Sciatic nerve (tissue), 2 donors: ENCODE measurements at places on chromosomes 16 and 17. TPM values are rescaled to one million over a fixed set of nuclear protein-coding genes. Genes with fewer than 3 reads are reported as not detected.

GRCh38 chr17:27818401-27819105, 18.2 kb upstream of the NOS2 start:
- peak; percentile 76 for DNase-seq

HSD17B2 gene
- not detected for total RNA-seq

- no peak for DNase-seq
Measured at GRCh38 chr17:35089586-35090296, 26.2 kb upstream of the RFFL start.

- DNase-seq: no peak
Measured at GRCh38 chr17:46727572-46728348, 90.7 kb downstream of the WNT3 start.

DNA sequence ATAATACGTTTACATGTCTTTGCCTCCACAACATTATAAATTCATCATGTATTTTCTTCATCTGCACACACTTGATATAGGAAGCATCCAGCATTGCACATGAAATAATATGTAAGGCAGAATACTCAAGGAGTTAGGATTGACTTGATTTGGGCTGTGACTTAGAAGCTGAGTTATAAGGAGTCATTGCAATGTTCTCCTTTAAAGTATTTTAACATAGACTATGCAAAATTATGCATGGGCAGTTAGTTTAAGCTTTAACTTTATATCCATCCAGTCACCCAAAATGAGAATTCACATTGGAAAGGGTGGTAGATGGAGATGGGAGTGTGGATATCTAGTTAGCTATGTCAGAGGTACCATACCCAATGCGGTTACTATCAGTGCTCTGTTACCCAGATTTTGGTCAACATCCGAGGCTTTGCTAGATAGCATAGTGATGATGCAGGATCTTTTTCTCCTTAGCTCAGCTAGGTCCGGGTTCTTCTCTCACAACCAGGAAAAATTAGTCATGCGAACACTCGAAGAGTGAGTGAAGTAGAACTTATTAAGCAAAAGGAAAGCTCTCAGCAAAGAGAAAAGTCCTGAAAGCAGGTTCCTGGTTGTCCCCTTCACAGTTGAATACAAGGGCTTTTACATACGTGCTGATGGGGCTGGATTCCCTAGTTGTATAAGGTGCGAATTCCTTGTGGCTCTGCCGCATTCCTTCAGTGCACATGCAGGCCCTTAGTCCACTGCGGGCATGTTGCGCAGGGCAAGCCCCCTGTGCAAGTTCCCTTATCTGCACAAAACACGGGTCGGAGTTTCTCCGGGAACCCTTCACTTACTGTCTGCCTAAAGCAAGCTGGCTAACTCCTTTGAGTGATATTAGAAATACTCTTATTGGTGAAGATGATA, 73.1 kb upstream of the FAM20A start:
- no peak for DNase-seq

DNA sequence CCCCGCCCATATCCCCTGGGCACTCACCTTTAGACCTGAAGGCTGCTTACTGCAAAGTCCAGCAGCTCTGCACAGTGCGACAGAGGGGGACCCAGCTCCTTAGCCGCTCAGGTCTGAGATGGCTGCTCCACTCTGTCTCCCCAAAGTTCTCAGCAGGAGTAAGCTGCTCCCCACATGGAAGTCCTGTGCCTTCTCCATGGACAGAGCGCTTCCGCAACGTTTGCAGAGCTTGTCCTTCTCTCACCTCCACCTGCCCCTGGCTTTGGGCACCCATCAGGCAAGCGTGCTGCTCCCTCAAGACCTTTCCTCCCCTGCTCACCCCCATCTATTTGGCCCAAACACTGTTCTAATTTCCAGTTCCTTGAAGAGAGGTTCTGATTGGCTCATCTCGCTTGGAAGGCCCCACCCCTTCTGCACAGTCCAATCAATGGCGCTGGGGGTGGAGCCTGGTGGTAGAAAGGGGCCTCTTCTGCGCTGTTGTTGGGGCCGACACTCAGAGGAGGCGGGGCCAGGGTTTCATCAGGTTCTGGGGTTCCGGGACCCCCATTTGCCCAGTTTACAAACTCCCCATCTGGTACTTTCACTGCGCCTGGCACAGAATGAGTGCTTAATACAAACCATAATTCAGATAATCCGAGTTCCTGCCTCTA, 137.2 kb downstream of the CYLD start:
- DNase-seq: no peak

GRCh38 chr17:15501793-15502192, 34.4 kb upstream of the CDRT4 start:
- DNase-seq: no peak

CHST4 gene
- not detected for total RNA-seq

GRCh38 chr16:77137045-77137444, 53.9 kb upstream of the MON1B start:
- no peak for DNase-seq

DNA sequence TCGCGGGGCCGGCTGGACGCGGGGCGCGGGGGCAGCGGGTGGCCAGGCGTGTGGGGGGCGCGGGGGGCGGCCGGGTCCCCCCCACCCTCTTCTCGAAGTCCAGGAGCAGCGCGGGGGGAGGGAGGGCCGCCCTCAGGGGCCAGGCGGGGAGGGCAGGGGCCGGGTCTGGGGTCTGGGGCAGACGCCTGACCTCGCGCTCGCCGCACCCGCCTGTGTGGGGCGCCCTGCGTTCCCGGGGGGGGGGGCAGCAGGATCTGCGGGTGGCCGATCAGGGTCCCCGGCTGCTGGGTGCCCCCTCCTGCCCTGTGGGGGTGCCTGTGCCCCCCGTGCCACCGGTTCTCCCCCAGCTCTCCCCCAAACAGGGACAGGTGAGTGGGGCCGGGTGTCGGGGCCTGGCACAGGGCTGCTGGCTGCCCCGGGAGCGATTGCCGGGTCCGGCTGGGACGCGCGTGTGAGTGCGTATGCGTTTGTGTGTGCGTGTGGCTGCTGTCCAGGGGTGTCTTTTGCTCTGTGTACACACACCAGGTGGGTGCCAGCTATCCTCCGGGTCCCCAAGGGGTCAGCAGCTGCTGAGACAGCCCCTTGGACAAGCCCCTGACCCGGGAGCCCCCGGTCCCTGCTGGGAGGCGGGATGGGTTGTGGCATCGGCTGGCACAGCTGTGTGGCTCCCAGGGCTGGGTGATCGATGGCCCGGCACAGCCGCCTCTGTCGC, 663 bp downstream of the PRR35 start:
- DNase-seq: no peak

GRCh38 chr17:53353919-53354351, 468.8 kb upstream of the KIF2B start:
- DNase-seq: no peak

GRCh38 chr17:59328601-59329000, 2.9 kb upstream of the YPEL2 start:
- DNase-seq: no peak

DNA sequence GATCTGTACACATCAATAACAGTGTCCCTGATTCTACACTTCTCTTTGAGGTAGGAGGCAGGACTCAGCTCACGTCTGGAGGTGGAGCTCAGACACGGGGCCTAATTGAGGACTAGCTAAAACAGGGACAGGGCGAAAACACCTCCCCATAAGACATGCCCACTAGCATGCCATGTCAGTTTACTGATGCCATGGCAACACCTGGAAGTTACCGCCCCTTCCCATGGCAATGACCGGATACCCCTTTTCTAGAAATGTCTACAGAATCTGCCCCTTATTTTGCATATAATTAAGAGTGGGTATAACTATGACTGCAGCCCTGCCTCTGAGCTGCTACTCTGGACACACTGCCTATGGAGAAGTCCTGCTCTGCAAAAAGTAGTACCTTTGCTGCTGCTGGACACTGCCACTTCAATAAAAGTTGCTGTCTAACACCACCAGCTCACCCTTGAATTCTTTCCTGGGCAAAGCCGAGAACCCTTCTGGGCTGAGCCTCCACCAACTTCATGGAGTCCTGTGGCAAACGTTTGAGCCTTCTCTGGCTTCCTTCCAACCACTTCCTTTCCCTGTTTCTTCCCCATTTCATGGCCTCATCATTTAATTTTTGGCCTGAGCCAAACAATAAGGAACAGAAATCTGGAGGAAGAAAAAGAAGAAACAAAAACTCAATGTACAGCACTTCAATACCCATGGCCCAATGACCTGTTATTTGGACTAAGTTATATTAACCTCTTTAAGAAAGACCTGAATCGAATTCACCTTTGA, 21.0 kb downstream of the PHB1 start:
- DNase-seq: no peak

DNA sequence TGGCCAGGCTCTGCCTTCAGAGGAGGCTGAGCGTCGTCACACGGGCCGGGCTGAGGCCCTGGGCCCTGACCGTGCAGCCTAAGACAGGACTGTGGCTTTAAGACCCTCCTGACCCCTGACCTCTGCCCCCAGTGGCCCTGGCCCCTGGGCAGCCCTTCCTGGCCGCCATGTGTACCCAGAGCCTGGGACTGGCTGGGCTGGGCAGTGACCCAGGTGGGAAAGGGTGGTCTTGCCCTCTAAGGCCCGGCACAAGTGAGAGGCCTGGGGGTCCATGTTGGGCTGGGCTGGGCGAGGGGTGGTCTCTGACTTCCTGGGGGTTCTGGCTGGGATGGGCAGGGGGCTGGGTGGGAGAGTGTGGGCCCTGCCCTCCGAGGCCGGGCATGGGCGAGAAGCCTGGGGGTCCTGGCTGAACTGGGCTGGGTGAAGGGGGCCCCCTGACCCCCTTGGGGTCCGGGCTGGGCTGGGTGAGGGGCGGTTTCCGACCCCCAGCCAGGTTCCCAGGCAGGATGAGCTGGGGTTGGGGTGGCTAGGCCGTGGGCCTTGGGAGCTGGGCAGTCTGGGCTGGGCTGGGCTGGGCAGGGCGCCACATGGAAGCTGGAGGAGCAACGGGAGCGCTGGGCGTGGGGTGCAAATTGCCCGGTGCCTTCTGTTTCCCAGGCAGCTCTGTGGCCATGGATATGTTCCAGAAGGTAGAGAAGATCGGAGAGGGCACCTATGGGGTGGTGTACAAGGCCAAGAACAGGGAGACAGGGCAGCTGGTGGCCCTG, at the start of gene CDK3:
Gene CDK3 (plus strand): TSS at position 101 of the 767 bp plus-strand sequence. CDS start 571 bp downstream, at position 672.
- DNase-seq: no peak

DNA sequence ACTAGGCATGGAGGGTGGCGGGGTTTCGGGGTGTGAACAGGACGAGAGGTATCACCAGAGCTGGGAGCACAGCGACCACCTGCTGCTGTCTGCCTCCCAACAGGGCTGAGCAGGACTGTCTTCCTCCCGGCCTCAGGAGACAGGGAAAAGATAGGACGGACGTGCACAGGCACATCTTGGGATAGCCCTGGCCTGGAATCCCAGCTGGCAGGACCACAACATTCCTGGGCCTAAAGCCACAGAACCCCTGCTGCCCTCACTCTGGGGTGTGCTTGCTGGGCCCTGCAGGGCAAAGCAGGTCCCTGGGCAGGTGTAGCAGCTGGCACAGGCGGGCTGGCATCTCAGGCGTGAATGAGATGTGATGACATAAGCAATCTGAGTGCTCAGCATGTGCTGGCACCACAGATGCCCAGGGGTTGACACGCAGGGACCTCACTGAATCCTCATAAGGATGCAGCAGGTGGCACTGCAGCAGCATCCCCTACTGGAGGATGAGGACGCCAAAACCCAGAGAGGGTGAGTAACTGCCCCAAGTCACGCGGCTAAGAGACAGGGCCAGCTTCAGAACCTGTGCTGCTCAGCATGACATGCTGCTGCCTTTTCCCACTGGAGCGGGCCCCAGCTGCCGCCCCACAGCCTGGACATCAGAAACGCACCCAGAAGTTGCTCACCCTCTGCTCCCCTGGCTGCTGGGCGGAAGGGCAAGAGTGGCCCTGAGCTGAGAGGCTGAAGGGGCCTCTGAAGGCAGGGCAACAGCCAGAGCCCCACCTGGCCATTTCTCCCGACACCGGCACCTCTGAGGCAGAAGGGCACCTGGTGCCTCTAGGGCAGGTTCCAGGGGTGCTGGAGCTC, 7.1 kb downstream of the CORO7 start:
- DNase-seq: no peak

KRTAP2-3 gene
- total RNA-seq: not detected

- peak; percentile 90 for DNase-seq
Measured at GRCh38 chr16:10579965-10580882, at the start of gene EMP2. TSS of gene EMP2 (minus strand) at chr16:10580598. CDS start at chr16:10547617, 32,981 bp downstream.

TLCD3B gene
- total RNA-seq: not detected

TMEM238L gene
- not detected for total RNA-seq

DNA sequence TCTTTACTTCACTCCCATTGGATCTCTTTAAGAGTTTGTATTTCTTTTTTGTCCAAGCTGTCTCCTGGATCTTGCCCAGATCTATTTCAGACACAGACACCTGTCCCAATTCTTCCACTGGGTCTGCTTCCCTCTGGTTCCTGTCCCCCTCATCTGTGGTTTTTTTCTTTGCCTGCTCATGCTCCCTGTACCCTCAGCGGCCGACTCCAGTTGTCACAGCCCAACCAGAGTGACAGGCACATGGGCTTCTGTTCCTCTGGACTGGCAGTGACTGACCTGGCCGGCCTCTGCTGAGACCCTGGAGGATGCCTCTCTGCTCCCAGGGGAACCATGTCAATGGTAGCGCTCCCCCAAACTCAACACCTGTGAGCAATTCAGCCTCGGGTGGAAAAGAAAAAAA, 142.6 kb downstream of the WSCD1 start:
- no peak for DNase-seq

GRCh38 chr17:49972486-49973270, 3.7 kb downstream of the DLX4 start:
- no peak for DNase-seq

- DNase-seq: no peak
Measured at GRCh38 chr17:63817736-63818385, 9.4 kb upstream of the PSMC5 start.

FBXW10B gene
- 0.94 TPM for total RNA-seq

CPD gene
- 53.2 TPM for total RNA-seq

GJC1 gene
- total RNA-seq: 7.9 TPM

DNA sequence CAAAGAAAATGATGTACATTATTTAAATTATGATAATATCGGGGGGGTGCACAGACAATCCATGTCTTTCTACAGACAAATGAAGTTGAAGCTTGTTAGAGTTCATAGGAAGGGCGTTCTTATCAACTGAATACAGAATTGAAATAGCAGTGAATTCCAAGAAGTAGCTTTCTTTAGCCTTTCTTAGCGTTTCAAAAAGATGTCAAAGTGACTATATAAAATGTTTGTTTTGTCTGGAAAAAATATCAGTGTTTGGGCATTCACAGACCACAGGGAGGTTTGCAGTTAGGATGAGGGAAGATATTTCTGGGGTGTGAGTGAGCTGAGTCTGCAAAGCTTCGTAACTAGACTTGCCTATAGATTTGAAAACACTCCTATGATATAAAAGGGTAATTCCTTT, 55.0 kb downstream of the STX8 start:
- DNase-seq: no peak

DNA sequence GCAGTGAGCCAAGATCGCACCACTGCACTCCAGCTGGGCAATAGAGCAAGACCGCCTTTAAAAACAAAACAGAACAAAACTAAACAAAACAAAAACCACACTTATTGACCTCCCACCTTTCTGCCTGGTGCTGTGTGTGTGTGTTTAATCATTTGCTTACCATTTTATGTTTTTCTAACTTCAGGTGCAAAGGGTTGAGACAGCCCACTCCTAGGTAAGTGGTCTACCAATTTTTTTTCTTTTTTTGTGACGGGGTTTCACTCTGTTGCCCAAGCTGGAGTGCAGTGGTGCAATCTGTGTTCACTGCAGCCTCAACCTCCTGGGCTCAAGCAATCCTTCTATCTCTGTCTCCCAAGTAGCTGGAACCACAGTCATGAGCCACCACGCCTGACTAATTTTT, 65.8 kb downstream of the SALL1 start:
- DNase-seq: no peak
